Stimulated activated CD8-positive, alpha-beta memory T cell treated with anti-CD3 and anti-CD28 coated beads, Interleukin-2, amount 100 ng/mL, for 48 hours (primary cell): ENCODE measurements at places on chromosomes 2 and 18.
A peak's percentile ranks its signal among the peaks of the same experiment; 100 is the strongest.

- no peak for DNase-seq
These were observed 304.3 kb downstream of the HRH4 start for GRCh38 chr18:24764766-24765165.

DNA sequence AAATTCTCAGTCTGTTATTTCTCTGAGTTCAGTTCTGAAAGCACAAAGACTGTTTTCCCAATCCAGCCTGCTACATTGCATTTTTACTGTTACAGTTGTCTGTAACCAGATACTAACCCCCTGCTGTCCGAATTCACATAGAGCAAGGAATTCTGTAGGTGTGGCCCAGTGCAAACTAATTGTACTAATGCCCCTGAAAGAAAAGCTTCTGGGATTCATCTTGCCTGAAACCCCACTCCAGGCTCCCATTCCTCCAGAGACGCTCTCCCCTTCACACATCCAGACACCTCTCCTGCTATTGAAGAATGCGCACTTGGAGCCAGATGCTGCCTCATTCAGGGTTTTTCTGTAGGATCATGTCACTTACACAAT lies 127.0 kb downstream of the TTC32 start:
- no peak for DNase-seq

GRCh38 chr2:4765787-4766530 lies 926.2 kb upstream of the SOX11 start:
- DNase-seq = no peak

DNA sequence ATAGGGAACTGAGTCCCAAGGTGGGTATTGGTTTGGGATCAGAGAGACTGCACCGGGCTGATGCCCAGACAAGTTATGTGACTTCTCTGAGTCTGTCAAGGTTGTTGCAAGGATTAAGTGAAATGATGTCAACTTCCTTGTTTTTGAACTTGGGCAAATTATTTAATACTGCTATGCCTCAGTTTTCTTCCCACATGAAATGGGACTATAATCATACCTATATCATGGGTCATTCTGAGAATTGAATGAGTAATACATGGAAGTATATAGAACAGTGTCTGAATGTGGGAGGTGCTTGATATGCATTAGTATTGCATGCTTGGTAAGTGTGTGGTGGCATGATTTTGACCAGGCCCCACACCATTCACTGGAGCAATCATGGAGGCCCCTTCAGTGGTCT lies 99.0 kb downstream of the PRKCE start:
- DNase-seq = no peak

DNA sequence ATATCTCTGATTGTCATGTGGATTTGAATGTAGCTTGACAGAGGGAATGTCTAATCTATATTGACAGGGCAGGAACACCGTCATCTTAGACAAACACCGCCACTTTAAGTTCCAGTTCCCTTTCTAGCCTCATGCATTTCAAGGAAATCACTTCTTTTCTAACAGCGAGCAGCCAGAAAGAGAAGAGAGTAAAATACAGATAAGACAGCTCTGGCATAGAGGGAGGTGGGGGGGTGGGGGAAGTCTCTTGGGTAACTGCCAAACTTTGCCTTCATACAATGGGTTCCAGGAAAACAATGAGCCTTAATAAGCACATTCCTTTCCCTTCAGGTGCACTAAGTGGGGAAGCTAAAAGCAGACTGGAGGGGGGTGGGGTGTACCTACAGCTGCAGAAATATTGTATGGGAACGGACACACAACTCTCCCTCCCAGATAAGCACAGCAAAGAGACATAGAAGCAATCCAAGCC lies 37.2 kb downstream of the CASP10 start:
- no peak for DNase-seq

- no peak for DNase-seq
These were observed 2.2 kb upstream of the INPP4A start for GRCh38 chr2:98442488-98442887.

DNA sequence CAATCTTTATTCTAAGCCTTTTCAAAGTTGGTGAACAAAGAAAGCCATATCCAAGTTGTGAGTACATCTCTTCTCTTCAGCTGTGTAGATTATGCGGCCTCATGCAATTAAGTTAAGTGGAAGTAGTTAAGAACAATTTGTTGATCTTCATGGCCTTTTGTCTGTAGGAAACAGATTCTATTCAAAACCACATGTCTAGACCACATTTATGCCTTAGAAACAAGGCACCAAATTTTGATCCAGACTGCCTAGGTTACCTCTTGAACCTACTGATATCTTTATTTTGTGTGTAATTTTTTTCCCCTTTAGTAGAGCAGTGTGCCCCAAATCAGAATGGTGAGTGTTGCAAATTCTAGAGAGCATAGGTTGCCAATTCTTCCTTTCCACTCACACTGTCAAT lies 101.6 kb upstream of the CERS6 start:
- DNase-seq = no peak

- DNase-seq = peak; percentile 25
These were observed 776 bp upstream of the SPEG start for GRCh38 chr2:219433666-219434467.

GRCh38 chr2:160303076-160303475 lies 103.0 kb upstream of the ITGB6 start:
- no peak for DNase-seq

DNA sequence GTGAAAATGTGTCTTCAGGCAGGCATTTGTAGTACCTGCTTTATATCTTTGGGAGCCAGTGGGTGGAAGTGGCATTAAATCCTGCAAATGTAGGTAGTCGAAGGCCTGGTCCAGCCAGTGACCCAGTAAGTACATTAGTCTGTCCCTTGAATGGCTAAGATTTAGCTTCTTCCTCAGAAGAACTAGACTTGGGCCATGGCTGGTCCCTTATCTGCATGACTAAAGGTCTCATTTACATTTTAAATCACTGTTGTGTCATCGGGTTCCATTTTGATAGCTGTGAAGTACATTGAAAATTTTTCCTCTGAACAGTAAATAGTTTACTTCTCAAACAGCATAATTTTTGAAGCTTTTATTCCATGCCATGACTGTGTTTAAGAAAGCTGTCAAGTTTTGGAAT lies 438.4 kb upstream of the KLHL29 start:
- no peak for DNase-seq

DNA sequence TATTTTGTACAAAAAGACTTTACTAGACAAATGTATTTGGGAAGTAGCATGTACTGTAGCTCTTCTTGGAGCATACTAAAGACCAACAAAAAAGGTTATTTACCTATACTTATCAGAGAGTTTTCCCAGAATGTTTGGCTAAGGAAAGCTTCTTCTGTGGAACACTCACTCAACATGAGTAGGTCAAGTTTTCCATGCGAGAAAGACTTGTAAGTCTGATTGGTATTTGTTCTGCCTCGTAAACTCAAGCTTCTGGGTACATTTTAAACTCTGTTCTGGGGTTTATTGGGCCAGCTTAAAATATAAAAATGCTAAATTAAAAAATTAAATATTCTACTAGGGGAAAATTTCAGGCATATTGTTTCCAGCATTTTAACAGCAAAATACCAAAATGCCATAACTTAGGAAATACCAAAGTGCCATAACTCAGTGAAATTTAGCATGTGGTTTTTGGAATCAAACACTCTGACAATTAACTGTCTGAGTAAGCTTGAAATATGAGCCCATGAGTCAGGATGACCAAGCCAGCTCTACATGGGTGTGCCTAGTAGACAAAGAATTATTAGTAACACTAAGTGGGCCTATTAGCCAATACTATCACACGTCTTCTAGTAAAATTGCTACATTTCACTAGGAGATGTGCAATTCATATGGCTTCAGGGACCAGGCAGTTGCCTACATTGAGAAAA lies 47.3 kb upstream of the SERPINE2 start:
- DNase-seq = no peak

GRCh38 chr2:6955511-6956136 lies 38.4 kb downstream of the RNF144A start:
- no peak for DNase-seq

DNA sequence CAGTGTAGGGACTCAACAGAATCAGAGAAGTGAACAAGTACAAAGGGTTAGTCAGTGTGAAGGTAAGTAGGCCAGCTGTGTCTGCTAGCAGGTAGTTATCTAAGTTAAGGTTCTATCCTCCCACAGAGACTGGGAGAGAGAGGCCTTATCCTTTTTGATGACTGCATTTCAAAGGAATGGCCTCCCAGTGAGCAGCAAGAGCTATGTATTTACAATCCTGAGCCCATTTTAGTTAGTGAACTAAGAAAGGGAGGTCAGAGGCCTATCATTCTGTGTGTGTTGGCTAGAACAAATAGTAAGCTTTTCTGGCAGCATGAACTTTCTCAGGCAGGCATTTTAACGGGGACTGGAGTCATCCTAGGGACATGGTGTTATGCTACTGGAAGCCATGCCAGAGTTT lies 182.9 kb downstream of the VWC2L start:
- no peak for DNase-seq

DNA sequence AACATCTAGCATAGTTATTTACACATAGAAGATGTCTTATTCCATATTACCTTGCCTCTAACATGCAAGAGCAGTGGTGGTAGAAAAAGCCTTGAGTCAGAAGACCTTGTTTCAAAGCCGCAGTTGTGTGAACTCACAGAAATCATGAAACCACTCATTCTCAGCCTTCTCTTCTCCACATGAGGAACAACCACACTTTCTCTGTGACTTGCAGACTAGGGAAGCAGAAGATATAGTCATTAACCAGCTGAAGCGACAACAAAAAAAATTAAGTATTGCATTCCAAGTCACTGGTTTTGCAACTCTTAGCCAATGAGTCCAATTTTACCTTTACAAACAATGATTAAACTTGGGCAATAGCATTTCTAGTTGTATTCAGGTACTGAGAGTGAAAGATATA lies 19.0 kb downstream of the TWSG1 start:
- no peak for DNase-seq

DNA sequence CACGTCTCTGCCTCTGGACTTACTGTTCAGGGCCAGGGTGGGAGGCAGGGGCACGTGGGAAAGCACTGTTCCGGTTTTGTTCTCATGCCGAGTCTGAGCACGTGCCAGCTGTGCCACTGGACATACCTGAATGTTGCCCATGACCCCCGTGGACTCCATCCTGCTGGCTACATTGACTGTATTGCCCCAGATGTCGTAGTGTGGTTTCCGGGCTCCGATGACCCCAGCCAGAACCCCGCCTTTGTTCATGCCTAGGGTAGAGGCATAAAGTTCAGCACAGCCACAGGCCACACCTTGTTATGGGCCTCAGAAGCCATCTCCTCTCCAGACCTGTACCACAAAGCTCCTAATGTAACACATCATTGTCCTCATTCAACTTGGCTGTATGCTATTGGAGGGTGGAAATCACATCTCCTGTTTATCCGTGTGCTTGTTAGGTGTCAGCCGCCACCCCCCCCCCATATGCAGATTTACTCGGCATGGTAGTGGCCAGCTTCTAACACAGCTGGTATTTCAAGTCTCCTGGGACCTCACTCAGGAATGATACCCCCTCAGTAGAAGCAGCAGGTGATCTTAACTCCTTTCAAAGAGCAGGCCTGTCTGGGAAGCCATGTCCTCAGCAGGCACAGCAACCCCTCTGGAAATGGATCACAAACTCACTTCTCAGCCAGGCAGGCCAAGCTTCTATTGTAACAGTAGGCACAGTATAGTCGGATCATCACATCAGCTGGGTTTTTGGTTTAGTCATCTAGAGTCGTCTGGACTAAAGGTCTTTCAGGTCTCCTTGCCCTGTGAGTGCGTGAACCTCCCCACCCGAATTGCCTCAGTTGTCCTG lies 27.6 kb downstream of the CENPO start:
- DNase-seq = no peak

- no peak for DNase-seq
These were observed 4.0 kb upstream of the HOXD4 start for GRCh38 chr2:176147210-176147799.

DNA sequence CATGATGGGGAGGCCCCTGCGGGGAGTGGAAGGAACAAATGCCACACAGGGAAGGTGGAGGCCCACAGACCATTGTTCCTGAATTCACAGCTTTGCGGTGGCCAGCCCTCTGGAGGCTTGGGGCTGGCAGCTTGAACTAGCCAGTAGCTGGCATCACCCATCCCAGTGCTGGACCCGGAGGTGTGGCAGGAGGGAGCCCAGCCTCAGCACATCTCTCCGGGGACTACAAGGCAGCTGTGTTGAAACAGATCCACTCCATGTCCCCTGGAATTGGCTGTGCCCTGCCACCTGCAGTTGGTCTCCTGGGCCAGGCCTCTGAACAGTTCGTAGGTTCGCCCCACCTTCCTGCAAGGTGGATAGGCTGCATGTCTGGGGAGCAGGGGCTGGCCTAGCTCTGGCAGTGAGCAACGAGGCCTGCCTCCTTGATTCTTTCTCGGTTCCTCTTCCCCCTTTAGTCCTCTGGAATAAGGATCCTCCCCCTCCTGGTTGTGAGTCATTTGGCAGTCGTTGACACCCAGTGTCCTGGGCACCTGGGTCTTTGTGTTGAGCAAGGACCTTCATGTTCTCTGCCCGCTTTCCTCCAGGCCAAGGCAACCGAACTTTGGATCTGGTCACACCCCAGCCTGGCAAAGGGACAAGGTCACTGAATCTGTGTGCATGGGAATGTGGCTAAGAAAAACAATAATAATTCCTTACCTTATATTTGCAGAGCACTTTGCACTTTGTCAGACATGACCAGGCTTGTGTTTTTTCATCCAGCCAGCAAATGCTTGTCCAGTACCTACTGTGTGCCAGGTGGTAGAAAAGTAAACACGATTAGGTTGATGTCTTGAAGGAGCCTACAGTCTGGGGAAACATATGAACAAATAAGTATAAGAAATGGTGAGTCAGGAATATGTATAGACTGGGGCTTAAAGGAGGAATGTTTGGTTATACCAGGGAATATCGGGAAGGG lies 55.0 kb upstream of the MCFD2 start:
- no peak for DNase-seq

GRCh38 chr2:77823028-77823427 lies 300.9 kb upstream of the LRRTM4 start:
- DNase-seq = no peak

- DNase-seq = no peak
These were observed 114.1 kb downstream of the NDUFA10 start for GRCh38 chr2:239910851-239911640.

- DNase-seq = no peak
These were observed 49.3 kb downstream of the OLA1 start for GRCh38 chr2:174198846-174199564.

DNA sequence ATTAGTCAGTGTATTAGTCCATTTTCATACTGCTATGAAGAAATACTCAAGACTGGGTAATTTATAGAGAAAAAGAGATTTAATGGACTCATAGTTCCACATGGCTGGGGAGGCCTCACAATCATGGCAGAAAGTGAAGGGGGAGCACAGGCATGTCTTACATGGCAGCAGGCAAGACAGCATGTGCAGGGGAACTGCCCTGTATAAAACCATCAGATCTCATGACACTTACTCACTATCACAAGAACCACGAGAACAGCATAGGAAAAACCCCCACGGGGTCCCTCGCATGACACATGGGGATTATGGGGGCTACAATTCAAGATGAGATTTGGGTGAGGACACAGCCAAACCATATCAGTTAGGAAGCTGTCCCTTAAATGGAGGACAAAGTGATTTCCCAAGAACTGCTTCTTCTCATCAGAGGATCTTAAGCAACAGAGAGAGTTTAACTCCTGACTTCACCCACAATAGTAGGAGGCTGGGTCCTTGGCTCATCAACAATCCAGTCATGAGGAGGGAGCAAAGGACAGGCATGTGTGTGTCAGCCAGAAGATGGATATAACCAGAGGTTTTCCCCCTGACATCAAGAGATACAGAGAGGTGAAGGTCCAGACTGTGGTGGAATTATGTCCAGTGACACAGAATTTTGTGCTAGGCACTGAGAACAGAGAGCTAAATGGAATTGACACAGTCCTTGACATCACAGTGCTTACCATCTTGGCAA lies 203.8 kb upstream of the SH3BP4 start:
- no peak for DNase-seq

GRCh38 chr2:221845021-221845365 lies 272.9 kb upstream of the EPHA4 start:
- DNase-seq = no peak
